Activated CD8-positive, alpha-beta memory T cell treated with anti-CD3 and anti-CD28 coated beads, Interleukin-2, amount 10 ng/mL, durations not matched to agents 7 days and 5 days (primary cell): ENCODE measurements at places on chromosomes 3 and 15. TPM values are rescaled to one million over a fixed set of nuclear protein-coding genes. Genes with fewer than 3 reads are reported as not detected.
A peak's percentile ranks its signal among the peaks of the same experiment; 100 is the strongest.

DNA sequence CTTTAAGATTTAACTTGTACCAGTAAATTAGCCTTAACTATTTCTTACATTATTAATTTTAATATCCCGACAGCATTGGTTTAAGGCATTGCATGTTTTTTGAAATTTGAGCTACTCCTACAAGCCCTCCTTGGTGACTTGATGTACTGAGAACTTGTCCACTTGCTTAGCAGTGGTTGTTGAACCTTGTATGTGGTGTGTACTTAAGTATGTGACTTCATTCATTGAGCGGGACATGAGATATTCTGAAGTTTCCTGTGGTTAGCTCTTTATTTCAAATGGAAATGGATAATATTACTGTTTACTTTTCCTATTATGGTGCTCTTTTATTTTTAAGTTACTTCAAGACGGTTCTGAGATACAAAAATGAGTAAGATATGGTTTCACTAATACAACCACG lies 3.6 kb upstream of the COL6A5 start:
- no peak for DNase-seq

DNA sequence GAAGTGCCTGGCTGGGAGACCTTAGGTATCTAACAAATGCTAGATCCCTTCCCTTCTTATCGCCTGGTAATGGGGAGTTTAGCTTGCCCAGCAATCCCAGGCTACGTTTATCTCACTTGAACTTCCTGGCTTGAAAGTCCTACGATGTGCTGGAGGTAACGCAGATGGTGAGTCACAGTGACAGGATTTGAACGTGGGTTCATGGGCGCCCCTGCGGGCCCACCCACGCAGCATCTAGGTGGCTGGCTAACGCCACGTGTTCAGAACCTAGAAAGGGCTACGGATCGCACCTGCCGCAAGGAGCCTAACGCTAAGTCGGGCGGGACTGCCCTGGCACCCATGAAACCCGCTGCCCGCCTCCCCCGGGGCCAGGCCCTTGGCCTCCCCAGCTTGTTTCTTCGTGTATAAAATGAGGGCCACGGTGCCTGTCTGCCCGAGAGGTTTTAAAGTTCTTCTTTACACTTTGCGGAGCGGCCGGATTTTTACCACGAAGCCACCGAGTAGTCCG lies 600 bp upstream of the USP3 start:
- DNase-seq: peak; percentile 90

DNA sequence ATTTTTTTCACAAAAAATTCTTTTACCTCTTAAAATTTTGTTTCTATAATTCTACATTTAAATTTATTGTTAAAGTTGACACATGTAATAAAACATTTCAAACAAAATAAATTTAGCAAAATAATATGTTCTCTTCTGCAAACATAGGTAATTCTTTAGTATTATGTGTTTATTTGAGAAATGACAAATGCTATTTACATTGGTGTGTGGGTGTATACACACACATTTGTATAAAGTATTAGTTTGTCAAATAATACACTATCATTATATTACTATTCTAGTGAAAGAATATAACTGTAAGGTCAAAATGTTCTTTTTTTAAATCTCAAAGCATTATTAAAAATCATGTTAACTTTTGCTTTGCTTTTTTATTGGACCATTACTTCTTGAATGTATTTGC lies 1370.6 kb downstream of the SI start:
- no peak for DNase-seq

DNA sequence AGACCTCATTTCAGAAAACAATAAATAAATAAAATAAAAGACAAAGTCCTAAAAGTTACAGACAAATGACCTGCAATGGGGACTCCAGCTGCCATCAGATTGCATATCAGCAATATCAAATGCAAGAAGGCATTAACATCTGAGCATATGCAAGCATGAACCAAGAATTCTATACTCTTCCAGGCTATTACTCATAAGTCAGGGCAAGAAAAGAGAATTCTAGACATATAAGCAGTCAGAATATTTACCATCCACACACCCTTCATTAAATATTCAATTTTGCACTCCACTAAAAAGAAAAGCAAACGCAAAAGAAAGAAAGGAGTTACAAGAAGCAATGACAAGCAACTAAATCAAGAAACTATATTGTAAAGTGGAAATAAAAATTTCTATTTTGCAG lies 21.1 kb downstream of the PLA2G4F start:
- DNase-seq: no peak

DNA sequence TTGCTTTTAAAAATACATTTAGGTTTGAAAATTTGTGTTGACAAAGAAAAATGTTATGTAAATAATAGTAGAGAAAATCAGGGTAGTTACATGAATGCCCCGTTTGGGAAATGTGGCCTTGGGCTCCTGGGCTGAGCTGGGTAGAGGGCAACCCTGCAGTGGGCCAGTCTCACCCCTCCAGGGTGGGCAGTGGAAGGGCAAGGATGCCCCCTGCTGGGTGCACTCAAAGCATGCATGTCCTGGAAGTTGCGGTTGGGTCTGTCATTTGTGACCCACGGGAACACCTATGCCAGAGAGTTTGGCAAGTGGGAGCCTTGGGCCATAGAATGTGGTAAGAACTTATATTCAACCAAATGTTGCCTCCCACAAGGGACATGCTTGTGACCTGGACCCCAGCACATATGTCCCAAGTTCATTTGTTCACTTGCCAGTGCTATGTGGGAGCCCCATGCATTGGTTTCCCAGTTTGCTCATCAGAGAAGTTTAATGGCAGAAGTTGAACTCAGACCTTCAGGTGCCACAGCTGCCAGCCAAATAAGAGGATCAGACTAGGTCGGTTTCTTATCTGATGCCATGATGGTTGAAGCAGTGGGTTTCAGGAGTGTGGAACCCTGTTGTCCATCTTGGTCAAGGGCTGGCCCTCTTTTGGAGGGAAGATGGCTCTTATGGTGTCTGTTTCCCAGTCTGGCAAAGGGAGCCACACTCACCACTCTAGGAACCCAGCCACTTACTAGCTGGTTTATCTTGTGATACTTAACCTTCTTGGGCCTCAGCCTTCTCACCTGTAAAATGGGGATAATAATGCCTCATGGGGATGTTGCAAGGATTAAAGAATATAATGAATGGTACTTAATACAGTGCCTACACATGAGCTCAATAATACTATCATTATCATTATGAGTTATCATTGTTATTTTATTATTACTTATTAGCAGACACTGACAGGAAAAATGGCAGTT lies 2.5 kb upstream of the PLCB2 start:
- DNase-seq: peak; percentile 80

GRCh38 chr3:36832406-36832805 lies 68.1 kb upstream of the DCLK3 start:
- no peak for DNase-seq

DNA sequence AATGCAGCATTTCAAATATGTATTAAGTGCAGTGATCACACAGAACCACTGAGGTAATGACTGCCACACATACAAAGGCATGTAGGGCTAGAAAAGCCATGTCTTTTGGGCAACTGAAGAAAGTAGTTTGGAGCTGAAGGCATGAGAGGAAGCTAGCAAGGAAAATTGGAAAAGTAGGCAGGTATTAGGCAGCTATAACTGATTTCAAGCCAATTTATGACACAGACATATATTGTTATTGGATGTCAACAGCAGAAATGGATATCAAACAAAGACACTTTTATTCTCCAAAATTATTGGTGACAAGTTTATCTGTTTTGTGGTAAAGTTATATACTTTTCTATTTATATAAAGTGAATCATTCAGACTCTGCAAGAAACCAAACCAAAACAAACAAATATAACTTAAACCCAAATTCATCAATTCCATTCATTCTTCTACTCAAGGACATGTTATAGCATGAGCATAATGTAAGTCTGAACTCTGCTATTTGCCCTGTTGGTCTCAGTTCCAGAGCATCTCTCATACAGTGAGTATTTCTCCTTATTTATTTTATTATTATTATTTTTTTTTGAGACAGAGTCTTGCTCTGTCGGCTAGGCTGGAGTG lies 307.4 kb upstream of the COL8A1 start:
- no peak for DNase-seq

GRCh38 chr15:33360886-33361285 lies 50.1 kb downstream of the RYR3 start:
- no peak for DNase-seq

DNA sequence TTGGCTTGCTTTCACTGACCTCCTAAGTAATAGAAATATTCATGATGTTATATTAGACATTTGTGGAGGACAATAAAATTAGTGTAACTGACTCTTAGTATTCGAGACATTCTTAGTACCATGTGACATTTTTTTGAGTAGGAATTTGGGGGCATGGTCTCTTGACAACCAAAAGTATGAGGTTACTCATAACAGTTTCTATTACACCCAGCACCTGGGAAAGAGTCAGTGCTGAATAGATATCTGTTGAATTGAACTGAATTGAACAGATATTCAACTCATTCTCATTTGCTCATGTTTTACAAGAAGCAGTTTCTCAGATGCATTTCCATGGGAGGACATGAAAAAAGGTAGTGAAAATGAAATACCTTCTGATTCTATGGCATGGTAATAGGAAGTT lies 84.4 kb downstream of the CMSS1 start:
- no peak for DNase-seq

GRCh38 chr3:140439527-140439926 lies 238.3 kb upstream of the TRIM42 start:
- no peak for DNase-seq

DNA sequence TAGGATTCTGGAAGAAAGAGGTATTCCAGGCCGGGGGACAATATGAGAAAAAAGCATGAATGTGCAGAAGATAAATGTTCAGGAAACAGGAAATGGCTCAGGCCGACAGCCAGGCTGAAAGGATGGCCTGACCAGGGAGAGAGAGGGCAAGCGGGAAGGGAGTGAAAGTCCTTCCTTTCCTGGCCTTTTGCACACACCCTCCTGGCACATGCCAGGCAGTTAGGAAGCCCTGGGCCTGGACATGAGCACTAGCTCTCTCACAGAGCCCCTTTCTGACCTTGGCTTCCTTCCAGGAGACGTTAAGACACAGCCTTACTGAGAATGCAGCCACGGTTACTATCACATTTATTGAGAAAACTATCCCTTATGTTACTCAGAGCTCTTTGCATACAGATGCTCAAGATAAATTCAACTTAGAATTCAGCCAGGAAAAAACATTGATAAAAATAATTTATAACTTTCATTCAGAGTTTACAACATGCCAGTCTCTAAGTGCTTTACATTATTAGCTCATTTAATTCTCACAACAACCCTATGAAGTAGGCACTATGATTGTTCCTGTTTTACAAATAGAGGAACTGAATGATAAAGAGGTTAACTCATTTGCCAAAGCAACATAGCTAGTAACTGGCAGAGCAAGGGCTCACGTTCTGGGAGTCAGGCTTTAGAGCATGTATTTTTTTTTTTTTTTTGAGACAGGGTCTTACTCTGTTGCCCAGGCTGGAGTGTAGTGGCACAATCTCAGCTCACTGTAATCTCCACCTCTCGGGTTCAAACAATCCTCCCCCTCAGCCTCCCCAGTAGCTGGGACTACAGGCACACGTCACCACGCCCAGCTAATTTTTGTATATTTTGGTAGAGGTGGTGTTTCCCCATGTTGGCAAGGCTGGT lies 39.4 kb upstream of the SMAD3 start:
- no peak for DNase-seq

DNA sequence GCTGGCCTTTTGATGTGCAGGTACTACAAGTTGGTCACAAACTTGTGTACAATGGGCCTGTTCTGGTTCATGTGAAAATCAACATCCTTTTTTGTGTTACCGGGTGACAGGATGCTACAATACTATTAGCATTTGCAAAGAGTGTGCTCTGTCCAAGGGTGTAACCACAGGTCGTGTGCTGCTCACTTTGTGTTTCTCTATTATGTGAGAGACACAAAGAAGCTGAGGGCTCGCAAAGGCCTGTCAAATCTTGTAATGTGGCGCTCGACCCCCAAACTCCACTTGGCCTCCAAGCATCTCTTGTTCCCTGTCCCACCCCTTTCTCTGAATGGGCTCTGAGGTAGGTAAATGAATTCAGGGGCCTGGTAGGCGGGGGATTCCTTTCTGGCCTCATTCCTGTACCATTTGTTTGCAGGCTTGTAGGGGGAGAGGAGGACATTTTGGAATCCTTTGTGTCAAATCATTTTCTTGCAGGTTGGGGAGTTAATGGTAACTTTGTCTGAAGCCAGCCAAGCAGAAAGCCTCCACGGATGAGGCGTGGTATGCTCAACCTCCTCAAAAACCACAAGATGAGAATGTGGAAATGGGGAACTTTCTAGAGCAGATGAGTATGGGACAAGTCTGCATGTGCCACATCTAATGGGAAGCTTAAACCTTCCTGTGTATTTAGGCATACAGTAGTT lies 109.1 kb downstream of the OPA1 start:
- no peak for DNase-seq

GRCh38 chr3:150146991-150147761 lies 176.5 kb upstream of the PFN2 start:
- DNase-seq: no peak

- DNase-seq: no peak
Observed at GRCh38 chr3:71461749-71462483, 121.6 kb downstream of the FOXP1 start.

DNA sequence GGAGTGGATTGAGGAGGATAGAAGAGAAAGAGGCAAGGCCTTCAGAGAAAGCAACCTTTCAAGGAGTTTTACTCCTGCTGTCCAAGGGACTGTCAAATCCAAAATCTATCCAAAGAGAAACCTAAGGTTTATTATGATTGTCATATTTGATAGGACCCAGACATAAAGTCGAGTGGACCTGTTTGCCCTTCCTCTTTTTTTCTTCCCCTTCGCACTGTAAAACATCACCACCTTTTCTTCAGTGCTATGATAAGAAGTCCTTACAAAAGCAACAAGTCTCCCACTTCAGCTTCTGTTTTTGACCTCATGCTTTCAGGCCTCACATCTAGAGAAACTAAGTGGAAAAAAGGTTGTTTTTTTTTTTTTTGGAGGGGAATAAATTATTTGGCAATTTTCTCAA lies 73.0 kb downstream of the TRPC1 start:
- DNase-seq: no peak

KLHL40 gene
- not detected for total RNA-seq

TATDN2 gene
- total RNA-seq: 67.1 TPM

CRYBG3 gene
- total RNA-seq: 6.1 TPM

CLDN18 gene
- not detected for total RNA-seq

ITIH4 gene
- 18.0 TPM for total RNA-seq

RASGRP1 gene
- total RNA-seq: 143 TPM

TPRA1 gene
- 34.5 TPM for total RNA-seq

CISH gene
- total RNA-seq: 266 TPM

SCN5A gene
- total RNA-seq: not detected

GOLGA8R gene
- total RNA-seq: 15.9 TPM

ABI3BP gene
- 1.2 TPM for total RNA-seq
